ENCODE measurements at places on chromosomes 13 and 19. TPM values are rescaled to one million over a fixed set of nuclear protein-coding genes. Genes with fewer than 3 reads are reported as not detected.

The OVOL3 gene
- total RNA-seq: not detected

The TMED1 gene
- 48.3 TPM for total RNA-seq

The PCDH17 gene
- 0.17 TPM for total RNA-seq

The NDUFB7 gene
- total RNA-seq: 586 TPM

The SPIB gene
- total RNA-seq: not detected

The GPR183 gene
- total RNA-seq: not detected

The ETV2 gene
- total RNA-seq: 1.5 TPM

The ZNF814 gene
- total RNA-seq: 4.5 TPM

The SLC25A41 gene
- not detected for total RNA-seq

The ZNF154 gene
- 1.0 TPM for total RNA-seq

The LILRA1 gene
- not detected for total RNA-seq

The CYP2A6 gene
- total RNA-seq: not detected

The LENG8 gene
- total RNA-seq: 30.9 TPM

The APLP1 gene
- total RNA-seq: 2.4 TPM

The TMEM150B gene
- not detected for total RNA-seq

The RAP2A gene
- 14.0 TPM for total RNA-seq

The SIGLEC9 gene
- not detected for total RNA-seq
